ENCODE measurements at places on chromosomes 6 and 20.

- DNase-seq = no peak
Measured at GRCh38 chr6:136330634-136331033, 41.0 kb upstream of the BCLAF1 start.

GRCh38 chr6:30202366-30202765 is 10.8 kb downstream of the TRIM26 start:
- no peak for DNase-seq

DNA sequence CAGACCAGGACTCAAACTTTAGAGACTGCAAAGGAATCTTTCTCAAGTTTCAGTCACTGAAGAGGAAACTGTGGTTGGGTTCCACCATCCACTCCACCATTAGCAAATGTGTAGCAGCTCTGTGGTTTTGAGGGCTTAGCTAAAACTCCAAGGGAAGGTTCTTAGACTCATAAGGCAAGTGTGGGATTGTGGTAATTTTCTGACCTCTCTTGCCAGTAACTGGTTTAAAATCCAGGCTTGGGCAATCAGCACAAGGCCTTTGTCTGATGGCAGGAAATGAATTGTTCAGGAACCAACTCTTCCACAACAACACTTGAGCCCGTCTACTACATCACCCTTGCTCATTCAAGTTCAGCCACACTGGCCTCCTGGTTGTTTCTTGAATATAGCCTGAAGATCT is 68.6 kb upstream of the FBXL4 start:
- no peak for DNase-seq

- DNase-seq = no peak
Measured at GRCh38 chr20:3995749-3996320, 19.5 kb downstream of the RNF24 start.

DNA sequence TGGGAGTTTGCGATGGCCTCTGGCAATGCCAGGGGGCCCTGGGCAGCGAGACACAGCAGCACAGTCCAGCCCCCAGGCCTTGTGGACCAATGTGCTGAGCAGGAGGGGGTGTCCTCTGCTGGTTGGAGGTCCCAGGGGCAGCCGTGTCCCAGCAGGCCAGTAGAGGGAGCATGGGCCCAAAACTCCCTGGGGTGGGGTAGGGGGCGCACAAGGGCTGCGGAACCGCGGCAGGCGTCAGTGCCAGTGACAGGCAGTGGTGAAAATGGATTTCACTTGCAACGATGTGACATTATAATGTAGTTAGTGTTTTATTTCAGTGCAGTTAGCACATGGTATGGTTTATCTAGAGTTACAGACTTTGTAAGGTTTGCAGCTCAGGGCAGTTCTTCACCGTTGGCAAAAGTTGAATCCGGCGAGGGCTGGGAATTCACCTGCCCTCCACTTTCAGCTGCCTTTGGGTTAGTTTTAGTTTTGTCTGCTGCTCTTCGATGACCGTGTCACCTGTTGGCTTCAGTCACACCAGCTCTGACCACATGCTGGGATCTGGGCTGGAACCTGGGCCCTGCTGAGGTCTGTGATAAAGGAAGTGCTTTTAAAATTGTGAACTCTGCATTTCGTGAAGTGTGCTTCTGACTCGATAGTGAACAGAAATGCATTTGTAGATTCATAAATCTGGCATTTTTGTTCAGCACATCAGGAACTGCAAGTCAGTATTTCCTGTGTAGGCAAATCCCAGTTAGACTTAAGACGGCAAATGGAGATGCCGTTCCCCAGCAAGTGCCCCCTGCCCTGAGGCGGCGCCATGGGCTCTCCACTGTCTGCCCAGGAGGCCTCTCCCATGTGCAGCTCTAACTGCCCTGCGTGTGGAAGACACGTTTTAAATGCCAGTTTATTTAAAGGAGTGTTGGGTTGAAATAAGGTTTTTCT is 46.8 kb downstream of the PYGB start:
- DNase-seq = peak; percentile 70

- DNase-seq = no peak
Measured at GRCh38 chr20:58497076-58497641, 18.0 kb downstream of the APCDD1L start.

GRCh38 chr6:122482750-122483080 is 11.1 kb upstream of the SERINC1 start:
- DNase-seq = no peak

DNA sequence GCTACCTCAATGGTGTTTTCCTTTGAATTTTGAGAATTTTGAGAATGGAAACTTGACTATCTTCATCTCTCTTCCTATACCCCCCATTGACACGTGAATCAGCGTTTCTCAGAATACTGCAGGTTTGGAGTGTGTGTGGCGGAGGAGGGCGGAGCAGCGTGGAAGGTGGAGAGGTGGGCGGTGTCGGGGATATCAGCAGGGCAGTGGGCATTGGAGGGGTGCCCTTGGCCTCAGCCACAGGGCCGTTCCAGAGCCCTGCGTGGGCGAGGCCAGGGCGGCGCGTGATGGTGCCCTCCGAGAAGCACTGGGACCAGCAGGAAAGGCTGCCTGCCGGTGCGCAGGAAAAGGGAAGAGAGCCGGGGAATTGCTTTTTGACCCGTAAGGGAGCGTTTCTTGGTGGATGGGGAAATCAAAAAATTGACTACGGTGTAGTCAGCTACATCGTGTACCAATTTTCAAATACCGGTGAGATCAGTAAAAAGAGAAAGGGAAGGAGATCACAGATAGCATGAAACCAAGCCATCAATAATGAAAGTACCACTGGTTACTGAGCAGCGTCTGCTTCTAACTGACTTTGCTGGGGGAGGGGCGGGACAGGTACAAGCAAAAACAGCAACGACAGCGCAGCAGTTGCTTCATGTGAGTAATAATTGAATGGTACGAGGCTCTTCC is 82.7 kb upstream of the DUSP22 start:
- no peak for DNase-seq

- DNase-seq = no peak
Measured at GRCh38 chr6:47034926-47035325, 7.2 kb downstream of the ADGRF1 start.

DNA sequence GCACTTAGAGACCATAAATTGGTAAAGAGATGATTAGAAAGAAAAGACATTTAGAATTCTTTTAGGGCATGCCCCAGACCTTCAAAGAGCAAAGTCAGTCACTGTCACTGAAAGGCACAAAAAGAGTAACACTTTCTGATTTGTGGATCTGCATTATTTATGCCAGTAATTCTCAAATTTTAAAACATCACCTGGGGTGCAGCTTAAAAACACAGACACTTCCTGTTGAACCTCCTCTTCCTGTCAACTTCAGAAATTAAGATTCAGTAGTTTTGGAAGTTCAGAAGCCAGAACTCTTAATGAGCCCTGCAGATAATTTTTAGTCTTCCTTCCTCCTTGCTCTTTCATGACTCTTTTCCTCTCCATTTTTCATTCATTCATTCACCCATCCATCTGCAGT is 137.5 kb downstream of the NRN1 start:
- no peak for DNase-seq

- no peak for DNase-seq
Measured at GRCh38 chr6:126716826-126717509, 377.1 kb downstream of the CENPW start.

All from midbrain (tissue), 1 donor.